ELR (cell line): ENCODE measurements at places on chromosomes 3 and 15.

GRCh38 chr3:101676765-101677435 lies at the start of gene ZBTB11:
Gene ZBTB11 (minus strand): TSS chr3:101677132. CDS start chr3:101676914, 218 bp downstream.
- DNase-seq = peak; percentile 100

DNA sequence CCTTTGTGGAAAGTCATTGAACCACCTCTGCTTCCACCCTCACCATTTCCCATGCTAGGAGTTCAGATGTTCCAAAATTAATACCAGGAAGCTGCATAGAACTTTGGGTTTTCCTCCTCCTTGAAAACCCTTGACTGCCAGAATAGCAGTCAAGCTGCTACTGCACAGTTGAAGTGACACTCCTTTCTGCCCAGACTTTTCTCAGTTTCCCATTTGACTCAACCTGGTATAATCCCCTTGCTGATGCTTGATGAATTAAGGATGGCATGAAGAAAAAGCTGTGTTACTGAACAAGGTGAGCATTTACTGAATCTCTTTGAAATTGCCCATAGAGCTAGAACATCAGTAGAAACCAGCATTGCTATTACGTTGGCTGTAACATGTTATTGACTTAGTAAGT lies 286.0 kb downstream of the EDEM1 start:
- no peak for DNase-seq

DNA sequence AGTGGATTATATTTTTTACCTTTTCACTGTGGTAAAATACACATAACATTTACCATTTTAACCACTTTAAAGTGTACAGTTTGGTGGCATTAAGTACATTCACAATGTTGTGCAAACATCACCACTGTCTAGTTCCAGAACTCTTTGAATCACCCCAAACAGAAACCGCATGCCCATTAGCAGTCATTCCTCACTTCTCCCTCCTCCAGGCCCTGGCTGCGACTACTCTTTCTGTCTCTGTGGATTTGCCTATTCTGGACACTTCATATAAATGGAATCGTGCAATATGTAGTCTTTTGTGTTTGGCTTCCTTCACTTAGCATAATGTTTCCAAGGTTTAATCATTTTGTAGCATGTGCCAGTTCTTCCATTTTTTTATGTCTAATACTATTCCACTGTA lies 409.8 kb downstream of the NTRK3 start:
- no peak for DNase-seq

DNA sequence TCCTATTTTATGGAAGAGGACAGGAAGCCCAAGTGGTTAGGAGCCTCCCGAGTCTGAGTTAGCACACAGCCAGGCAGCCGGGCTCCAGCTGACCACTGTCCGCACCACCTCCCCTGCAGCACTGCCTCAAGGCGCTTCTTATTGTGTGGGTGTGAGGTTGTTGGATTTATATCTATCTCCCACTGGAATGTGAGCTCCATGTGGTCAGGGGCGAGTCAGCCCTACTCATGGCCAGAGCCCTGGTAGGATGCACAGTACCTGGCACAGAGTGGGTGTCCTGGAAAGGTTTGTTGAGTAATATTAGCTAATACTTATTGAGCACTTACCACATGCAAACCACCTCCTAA lies 9.7 kb upstream of the FBLN2 start:
- peak; percentile 86 for DNase-seq

DNA sequence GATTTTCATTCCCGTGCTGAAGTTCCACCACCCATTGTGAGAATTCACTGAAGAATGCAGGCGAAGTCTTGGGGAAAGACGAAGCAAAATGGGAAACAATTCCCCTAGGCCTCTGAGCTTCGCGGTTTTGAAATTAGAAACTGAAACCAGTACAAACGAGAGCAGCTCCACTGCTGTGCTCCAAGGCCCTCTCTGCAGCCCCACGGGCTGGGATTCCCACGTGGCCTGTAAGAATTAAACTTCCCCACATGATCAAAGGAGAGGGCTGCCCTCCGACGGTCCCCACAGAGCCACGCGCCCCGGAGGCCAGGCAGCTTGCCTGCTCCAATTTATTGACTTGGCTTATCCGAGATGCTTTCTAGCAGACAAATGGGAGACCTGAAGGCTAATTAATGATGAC lies 144.0 kb downstream of the GREM1 start:
- DNase-seq = peak; percentile 74

DNA sequence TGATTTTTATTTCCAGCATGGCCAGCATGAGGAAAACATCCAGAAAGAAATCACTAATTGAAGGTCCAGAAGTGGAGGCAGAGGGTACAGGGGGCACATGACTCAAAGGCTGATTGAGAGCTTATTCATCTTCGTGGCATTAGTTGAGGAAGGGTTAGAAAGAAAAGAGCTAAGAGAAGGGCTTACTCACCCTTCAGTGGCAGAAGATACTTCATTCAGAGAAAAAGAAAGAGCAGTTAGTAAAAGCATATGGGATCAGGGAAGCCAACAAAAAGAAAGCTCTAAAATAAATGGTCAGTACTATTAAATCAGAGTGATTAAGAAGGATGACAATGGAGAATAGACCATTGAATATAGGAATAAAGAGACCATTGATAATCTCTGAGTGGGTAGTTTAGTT lies 25.2 kb downstream of the GAP43 start:
- peak; percentile 56 for DNase-seq

DNA sequence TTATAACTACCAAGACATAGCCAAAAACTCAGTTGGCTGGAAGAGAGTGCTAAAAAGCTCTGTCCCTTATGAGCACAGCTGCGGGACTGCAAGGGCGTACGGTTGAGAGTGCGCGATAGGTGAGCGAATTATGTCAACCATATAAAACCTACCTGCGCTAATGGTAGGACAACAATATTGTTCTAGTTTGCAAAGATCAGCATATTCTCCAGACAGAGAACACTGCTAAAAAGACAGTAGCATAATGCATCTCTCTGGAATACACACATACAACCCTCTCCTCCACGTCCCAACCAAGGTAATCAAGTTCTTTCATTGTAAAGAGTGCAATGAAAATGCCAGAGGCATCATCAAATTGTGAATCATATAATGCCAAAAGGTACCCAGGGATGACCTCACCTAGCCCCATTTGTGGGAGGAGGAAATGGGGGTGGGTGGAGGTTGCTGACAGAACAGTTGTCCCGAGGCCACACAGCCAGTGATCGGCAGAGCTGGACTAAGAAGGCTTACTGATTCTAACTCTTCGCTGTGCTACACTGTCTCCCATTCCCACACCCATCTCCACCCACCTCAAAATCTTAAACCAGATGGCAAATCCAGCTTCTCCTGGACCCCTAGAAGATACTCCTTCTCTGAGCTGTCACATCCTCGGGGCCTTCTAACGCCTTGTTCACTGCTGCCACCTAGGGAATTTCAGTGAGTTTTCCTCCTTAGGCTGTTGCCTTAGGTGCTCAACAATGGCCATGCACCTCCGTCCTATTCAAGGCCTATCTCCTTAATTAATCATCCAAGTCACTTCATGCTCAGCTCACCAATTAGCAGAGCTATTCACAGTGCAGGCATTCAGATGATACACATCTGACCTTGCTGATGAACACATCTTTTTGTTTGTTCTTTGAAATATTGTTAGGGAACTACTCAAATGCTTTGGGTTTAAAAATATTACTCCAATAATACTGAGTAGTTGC lies 60.7 kb downstream of the RPL22L1 start:
- peak; percentile 94 for DNase-seq

DNA sequence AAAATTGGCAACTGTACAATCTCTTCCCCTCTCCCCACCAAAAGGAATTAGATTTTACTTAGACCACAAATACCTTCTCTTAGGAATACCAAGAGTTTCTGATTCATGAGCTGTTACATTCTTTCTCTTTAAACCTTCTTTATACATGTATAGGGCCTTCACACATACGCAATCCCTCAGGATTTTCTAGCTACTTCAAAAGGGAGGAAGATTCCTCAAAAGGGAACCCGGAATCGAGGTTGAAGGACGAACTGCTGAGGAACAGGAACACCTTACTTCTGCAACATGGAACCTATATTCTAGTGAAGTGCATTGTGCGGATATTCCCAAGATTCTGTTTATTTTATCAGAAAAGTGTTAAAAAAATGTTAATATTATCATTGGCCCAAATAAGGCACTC lies 52.3 kb downstream of the GABRB3 start:
- DNase-seq = no peak

DNA sequence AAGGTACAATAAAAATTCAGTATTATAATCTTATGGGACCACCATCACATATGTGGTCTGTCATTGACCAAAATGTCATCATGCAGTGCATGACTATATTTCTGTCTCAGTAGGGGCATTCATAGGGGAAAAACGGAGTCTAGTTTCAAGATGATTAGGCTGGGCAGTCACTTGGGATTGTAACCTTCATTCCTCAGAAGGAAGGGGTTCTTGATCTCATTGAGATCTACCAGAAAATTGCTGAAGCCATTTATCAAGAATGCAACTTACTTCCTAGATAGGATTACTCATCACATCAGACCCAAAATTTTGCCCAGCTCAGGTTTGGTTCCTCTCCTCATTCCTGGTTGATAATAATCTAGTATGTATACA lies 37.3 kb downstream of the BTD start:
- DNase-seq = peak; percentile 72

GRCh38 chr3:69879051-69879450 lies 120.5 kb upstream of the SAMMSON start:
- no peak for DNase-seq

DNA sequence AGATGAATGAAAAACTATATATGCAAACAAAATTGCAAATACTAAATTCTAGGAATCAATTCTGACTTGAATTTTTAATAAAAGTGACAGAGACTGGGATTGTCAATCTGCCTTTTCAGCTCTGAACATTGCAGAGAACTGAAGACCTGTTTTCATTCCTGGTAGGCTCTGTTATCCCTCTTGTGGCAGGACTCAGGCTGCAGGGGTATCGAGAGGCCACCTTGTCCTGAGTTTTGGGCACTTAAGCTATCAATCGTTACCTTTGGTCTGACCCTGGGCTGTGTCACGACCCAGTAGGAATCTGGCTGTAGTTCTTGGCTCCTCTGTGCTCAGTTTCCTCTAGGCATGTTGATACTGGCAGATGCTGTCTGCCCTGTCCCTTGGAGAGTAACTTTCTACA lies 238.0 kb downstream of the CACNA2D3 start:
- no peak for DNase-seq

GRCh38 chr3:18740631-18741583 lies 315.8 kb upstream of the SATB1 start:
- DNase-seq = no peak

- DNase-seq = no peak
Measured at GRCh38 chr15:71203586-71204474, 88.6 kb downstream of the THSD4 start.

- DNase-seq = peak; percentile 16
Measured at GRCh38 chr3:16136055-16136454, 38.4 kb upstream of the GALNT15 start.

GRCh38 chr15:52085299-52085698 lies 27.3 kb downstream of the BCL2L10 start:
- peak; percentile 36 for DNase-seq

DNA sequence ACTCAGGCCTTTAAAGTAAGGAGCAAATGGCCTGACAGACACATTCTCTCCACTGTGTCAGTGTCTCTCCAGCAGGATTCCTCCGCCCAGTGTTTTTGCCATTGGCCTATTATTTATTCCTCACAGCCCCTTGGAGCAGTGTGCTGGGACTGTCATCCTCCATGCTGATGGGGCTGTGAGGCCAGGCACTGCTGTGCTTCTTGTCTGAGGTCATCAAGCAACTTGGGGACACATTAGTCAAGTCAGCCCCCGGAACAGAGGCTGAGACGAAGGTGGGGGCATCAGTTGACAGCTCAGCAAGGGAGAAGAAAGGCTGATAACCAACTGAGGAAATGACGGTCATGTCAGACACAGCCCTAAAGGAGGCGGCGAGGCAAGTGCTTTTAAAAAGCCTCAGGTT lies 67.4 kb downstream of the XXYLT1 start:
- no peak for DNase-seq

GRCh38 chr15:40301467-40302179 lies 6.1 kb downstream of the PLCB2 start:
- DNase-seq = no peak

- DNase-seq = no peak
Measured at GRCh38 chr3:146781606-146782005, 176.5 kb upstream of the PLSCR5 start.

DNA sequence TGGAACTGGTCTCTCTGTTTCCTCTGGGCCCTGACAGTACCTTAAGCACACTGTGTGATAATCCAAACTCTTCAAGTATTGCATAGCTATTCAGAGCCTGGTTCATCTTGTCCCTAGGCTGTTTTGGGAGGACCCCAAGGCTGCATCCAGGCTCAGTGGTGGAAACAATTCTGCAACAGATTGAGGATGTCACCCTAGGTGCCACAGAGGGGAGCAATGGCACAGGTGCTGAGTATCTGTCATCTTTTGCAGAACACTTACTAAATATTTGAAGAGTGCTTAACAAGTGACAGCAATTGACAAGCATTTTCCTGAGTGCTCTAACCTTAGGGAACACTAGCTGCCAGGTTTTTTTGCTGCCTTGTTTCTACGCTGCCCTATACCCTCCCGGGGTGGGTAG lies 27.8 kb downstream of the STARD5 start:
- DNase-seq = no peak

DNA sequence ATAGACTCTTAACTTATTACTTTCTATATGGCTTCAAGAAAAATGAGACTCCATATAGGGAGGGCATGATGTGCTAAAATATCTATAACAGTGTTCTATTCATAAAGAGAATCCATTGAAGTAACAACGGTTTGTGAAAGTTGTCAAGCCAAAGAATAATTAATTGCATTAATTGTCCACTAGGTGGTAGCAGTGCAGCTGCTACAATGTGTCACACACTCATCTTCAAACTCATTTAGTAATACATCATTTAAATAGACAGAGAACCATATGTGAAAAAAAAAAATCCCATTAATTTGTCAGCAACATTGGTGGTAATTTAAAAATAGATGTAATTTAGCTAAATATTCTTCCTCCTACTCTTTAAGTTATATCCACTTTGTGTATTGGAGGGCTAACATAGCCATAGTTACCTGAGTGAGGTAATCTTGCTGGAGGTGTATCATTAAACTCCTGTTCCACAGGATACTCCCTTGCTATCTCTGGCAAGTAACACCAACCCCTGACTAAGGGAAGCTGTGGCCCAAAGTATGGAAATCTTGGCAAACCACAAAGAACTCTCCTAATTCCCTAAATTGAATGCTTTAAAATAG lies 3.7 kb upstream of the CPA3 start:
- DNase-seq = peak; percentile 66

DNA sequence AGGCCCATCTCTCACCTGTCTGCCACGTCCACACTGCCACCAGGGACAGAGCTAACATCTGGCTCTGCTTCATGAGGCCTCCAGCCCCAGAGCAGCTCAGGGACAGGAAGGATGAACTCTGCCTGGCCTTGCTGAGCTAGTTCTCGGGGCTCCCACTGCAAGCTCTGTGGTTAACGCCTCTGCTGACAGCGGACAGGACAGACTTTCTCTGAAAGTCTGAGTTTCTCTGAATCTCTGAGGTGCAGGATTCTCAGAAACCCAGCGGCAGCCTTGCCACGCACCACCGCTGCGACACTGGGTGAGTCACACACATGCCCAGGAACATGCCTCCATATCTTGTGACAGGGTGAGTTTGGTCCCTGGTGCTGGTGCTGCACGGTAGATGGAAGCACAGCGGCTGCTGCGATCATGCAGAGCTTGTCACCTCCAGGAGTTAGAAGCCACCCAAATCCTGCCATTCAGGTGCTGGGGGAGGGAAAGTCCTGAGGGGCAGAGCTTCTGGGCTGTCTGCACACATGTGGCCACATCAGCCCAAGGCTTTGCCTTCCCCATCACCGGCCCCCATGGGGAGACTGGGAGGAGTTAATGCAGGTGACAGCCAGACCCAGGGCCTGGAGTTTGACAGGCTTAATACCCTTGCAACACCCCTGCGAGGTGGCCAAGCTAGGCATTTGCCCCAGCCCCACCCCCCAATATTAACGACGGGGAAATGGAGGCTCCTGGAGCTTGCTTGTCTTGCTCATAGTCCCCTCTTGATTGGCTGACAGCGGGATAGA lies 267.0 kb downstream of the PLCL2 start:
- no peak for DNase-seq
